PC-9 (cell line): ENCODE measurements at places on chromosomes 4 and X. TPM values are rescaled to one million over a fixed set of nuclear protein-coding genes. Genes with fewer than 3 reads are reported as not detected.

The CCDC110 gene
- total RNA-seq: 2.1 and 4.3 TPM in 2 replicates

GRCh38 chrX:44060221-44060620 is 87.0 kb upstream of the NDP start:
- DNase-seq: no peak

- DNase-seq: no peak
Measured at GRCh38 chr4:48431401-48431800, 51.7 kb upstream of the SLC10A4 start.

DNA sequence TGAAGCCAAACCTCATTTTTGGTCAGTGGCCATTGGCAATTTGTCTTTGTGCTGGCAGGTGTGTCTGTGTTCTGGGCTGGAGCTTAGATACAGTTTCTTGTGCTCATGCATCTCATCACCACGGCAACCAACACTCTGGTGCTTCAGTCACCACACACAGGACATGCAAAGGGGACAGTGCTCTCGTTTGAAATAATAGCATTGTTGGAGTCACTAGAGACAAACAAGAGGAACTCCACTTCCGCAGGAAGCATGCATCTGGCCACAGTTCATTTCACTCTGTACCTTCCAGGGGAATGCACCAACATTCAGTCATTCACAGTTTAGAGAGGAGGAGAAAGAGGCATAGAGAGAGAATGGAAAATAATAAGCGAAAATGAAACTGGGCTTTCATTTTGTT is 267.4 kb downstream of the ANK2 start:
- DNase-seq: no peak

The FOXR2 gene
- not detected in 2 replicates for total RNA-seq

DNA sequence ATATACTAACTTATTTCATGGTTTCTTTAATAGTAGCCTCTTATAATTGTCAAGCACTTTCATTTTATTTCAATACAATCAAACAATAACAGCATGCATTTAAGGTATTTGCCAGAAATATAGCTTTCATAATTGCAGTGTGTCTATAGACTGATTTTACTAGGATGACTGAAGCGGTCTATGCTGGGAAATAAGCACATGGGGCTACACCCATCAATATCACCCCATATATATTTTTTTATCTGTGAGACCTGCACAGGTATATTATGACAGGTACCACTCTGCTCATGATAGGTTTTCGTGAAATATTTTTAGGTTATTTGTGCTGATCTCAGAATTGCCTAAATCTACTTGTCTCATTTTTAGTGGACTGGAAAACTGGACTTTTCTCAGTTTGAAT is 229.1 kb upstream of the PITX2 start:
- no peak for DNase-seq

DNA sequence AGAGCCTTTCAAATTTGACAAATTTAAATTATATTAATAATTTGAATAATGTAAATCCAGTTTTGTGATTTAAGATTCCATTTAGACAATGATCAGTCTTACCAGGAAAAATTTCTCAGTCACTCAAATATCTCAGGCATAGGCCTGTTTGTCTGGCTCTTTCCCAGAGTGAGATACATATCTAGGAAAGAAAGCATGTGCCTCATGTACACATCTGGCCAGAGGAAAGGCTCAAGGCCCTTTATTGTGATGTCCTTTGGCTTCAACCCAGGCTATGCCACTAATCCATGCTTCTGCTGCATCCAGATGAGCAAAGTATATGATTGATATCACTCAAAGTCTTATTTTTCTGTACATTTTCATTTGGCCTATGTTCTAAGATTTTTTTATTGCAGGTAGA is 473.3 kb upstream of the ADGRL3 start:
- no peak for DNase-seq

GRCh38 chrX:39839371-39839770 is 258.4 kb downstream of the BCOR start:
- DNase-seq: no peak

The LEF1 gene
- total RNA-seq: 2.8 and 3.4 TPM in 2 replicates

- no peak for DNase-seq
Measured at GRCh38 chr4:33722800-33723516, 2521.4 kb downstream of the ARAP2 start.

- DNase-seq: no peak
Measured at GRCh38 chr4:88672987-88673386, 24.6 kb downstream of the NAP1L5 start.

- DNase-seq: no peak
Measured at GRCh38 chr4:75391489-75392166, 122.6 kb downstream of the RCHY1 start.

The FAM236B gene
- not detected in 2 replicates for total RNA-seq

- DNase-seq: no peak
Measured at GRCh38 chr4:27973056-27973455, 1112.4 kb downstream of the STIM2 start.

The SPOCK3 gene
- not detected in 2 replicates for total RNA-seq

GRCh38 chr4:1492142-1492457 is 85.9 kb upstream of the NKX1-1 start:
- DNase-seq: no peak

The CASP6 gene
- 22.3 and 22.4 TPM in 2 replicates for total RNA-seq

DNA sequence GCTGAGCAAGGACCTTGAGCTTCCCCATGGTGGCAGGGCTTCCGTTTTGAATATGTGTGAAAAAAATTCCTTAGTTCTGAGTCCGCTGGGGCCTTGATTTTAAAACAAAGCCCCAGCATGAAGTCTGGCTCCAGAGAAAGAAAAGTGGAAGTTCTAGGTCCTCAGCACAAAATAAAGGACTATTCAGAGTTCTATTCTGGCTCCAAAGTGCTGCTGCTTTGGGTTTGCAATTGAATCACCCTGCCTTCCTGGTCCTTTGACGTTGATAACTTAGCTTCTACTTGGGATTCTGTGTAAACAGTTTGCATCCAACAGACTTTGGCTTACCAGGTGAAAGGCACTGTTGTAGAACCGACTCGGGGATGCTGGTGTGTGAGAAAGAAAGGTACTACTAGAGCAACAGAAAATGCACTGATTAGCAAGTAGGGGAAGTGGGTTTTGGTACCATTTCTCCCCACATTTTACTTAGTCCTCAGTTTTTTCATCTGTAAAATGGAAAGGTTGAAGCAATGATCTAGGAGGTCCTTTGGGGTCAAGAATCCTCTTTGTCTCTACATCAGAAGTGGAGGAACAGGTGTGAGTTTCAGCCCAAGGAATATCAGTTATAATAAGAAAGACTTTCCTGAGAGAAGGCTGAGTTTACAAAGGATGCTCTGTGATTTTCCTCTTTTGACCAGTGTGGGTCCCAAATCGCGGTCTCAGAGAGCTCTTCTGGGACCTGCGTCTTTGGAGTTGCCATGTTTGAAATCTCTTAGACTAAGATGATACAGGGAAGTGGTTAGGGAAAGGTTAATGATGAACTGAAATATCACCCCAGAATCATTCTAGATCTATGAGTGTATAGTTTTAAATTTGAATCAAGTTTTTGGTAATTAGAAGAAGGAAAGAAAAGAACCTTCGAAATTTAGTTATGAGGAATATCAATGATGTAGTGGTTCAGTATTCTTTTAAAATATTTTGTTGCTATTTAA is 28.2 kb downstream of the IGFBP7 start:
- no peak for DNase-seq

DNA sequence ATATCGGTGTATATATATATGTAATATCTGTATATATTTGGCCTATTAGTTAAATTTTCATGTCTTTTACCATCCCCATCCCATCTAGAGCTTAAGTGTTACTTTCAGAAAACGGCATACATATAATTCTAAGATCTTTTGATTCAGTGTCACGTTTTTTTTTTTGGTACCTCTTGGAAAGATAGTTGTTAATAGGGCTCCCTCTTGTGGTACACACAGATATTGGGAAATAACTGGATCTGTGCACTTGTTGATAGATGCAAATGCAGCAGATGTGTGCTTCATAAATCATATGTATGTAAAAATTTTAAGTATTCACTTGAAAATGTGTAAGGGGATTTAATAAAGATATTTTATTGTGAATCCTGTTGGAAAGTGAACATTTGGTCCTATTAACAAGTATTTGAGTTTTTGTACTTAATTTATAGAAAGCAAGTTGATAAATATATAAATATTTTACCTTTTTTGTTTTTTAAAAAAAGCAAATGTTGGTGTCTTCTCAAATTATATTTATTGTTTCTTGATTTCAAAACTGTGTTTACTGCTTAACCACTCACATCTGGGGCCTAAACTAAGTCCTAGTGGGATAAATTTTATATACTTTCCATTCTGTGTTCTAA is 74.7 kb downstream of the PAQR3 start:
- peak; percentile 59 for DNase-seq

GRCh38 chr4:119707336-119707735 is 78.7 kb upstream of the PDE5A start:
- DNase-seq: no peak
